Muscle of leg (tissue), 16 donors: ENCODE measurements at places on chromosomes 7 and 10. TPM values are rescaled to one million over a fixed set of nuclear protein-coding genes. Genes with fewer than 3 reads are reported as not detected.

DNA sequence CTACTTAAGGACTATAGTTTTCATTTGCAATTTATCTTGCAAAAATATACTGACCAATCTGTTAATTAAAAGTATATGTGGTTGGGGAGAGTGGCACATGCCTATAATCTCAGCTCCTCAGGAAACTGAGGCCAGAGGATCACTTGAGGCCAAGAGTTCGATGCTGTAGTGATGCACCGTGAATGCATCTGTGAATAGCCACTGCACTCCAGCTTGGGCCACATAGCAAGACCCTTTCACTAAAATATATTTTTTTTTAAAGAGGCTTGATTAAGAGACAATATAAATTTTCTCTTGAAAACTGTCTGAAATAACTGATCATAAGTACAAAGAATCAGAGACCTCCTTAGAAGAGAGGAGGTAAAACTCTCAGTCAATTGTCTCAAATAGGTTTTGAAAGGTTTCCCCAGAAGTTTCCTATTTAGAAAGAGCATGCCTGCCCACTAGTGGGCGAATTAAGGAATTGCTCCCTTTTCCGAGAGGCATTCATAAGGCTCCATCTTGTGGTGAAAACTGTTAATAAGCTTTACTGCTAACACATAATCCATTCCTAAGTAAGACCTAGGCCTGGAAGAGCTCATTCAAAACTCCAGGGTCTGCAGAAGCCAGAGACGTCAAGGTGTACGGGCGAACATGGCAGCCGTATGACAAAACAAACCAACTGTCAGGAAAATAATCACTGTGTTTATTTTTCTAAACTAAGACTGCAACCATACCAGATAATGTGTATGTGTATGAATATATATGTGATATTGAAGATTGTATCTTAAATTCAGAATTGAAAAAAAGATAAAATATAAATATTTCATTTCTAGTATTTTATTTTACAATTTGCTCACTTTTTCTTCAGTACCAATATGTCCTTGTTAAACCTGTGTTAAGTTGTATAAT, 6.8 kb upstream of the TAS2R40 start:
- no peaks in the 10 kb centered on the region for H3K4me1 ChIP-seq
- H3K27ac ChIP-seq: no peak overlapping the region
- H3K4me3 ChIP-seq: no peak overlapping the region
- no peaks in the 10 kb centered on the region for H3K27me3 ChIP-seq
- no peaks in the 10 kb centered on the region for H3K36me3 ChIP-seq

- peak overlapping the region; percentile 19 for H3K4me3 ChIP-seq
- DNase-seq: peak; percentile 5
- no peak overlapping the region for H3K27ac ChIP-seq
Observed at GRCh38 chr7:32761451-32762205, 129.9 kb downstream of the KBTBD2 start.

- no peak overlapping the region for H3K27ac ChIP-seq
- H3K27me3 ChIP-seq: no peaks in the 10 kb centered on the region
- no peak for DNase-seq
- H3K4me1 ChIP-seq: no peaks in the 10 kb centered on the region
Observed at GRCh38 chr10:66799474-66799873, 126.4 kb upstream of the LRRTM3 start.

GRCh38 chr10:100129424-100129823, 47.8 kb upstream of the CPN1 start:
- peaks cover 14% of the 10 kb centered on the region for H3K4me1 ChIP-seq
- H3K27ac ChIP-seq: no peak overlapping the region
- no peaks in the 10 kb centered on the region for H3K36me3 ChIP-seq
- no peak overlapping the region for H3K4me3 ChIP-seq

DNA sequence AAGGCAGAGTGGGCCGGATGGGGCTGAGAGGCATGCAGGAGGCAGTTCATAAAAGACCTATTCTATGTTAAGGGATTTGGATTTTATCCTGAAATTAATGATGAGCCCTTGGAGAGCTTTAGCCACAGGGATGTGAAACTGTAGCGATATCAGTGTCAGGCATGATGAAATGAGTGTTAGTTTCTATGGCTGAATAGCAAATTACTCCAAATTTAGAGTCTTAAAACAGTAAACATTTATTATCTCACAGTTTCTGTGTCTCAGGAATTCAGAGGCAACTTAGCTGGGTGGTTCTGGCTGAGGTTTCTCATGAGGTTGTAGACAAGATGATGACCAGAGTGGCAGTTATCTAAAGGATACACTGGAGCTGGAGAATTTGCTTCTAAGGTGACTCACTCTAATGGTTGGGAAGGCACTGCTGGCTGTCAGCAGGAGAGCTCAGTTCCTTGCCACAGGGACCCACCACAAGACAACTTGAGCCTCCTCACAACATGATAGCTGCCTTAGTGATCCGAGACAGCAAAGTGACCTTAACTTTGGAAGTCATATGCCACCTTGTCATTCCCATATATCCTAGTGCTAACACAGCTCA, 36.7 kb upstream of the SFTPD start:
- no peak overlapping the region for H3K4me3 ChIP-seq
- H3K4me1 ChIP-seq: peaks cover 13% of the 10 kb centered on the region
- no peak overlapping the region for H3K27ac ChIP-seq
- H3K27me3 ChIP-seq: peaks cover 30% of the 10 kb centered on the region
- no peaks in the 10 kb centered on the region for H3K36me3 ChIP-seq
- DNase-seq: no peak

Gene CTBP2
- total RNA-seq: 36.8 TPM
